ENCODE measurements at places on chromosomes 2 and 18.

- DNase-seq: no peak
Observed at GRCh38 chr2:66849153-66849755, 414.3 kb downstream of the MEIS1 start.

GRCh38 chr2:203989521-203989920 lies 53.0 kb downstream of the ICOS start:
- DNase-seq: no peak

DNA sequence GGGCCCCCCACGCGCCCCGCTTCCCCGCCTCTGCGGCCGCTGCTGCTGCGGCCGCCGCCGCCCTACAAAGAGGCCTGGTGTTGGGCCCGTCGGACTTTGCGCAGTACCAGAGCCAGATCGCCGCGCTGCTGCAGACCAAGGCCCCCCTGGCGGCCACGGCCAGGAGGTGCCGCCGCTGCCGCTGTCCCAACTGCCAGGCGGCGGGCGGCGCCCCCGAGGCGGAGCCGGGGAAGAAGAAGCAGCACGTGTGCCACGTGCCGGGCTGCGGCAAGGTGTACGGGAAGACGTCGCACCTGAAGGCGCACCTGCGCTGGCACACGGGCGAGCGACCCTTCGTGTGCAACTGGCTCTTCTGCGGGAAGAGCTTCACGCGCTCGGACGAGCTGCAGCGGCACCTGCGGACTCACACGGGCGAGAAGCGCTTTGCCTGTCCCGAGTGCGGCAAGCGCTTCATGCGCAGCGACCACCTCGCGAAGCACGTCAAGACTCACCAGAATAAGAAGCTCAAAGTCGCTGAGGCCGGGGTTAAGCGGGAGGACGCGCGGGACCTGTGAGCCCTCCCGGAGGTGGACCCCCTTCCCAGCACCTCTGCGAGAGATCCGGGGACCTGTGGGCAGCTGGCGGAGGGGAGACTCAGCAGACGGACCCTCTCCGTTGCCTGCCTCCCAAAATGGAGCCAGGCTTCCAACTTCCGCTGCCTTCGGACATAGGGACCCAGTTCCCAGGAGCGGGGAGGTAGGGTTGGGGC lies 1.9 kb downstream of the SP5 start:
- DNase-seq: peak; percentile 13

DNA sequence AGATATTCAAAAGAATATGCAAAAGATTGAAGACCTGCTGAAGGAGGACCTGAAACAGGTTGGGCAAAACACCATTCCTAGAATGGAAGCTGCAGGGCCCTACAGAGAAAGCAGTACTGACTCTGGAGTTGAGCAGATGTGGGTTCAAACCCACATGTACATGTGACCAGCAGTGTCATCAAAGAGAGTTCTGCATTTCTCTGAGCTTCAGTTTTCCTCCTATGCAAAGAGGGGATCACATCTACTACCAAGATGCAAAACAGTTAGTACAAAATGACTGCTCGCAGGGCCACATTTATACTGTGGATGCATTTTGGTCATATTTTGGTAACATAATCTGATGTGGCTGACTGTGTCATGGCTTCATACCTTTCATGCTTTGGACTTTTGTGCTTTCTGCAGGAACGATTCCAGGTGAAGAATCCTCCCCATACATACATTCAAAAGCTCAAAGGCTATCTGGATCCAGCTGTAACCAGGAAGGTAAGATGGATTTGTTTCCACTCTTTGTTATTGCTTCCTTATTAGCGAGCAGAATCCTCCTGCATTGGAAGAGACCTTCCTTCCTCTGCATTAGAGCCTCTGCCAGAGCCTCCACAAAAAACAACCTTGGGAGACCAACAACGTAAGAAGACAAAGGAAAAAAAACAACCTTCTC lies 174.8 kb downstream of the PRPF40A start:
- no peak for DNase-seq

DNA sequence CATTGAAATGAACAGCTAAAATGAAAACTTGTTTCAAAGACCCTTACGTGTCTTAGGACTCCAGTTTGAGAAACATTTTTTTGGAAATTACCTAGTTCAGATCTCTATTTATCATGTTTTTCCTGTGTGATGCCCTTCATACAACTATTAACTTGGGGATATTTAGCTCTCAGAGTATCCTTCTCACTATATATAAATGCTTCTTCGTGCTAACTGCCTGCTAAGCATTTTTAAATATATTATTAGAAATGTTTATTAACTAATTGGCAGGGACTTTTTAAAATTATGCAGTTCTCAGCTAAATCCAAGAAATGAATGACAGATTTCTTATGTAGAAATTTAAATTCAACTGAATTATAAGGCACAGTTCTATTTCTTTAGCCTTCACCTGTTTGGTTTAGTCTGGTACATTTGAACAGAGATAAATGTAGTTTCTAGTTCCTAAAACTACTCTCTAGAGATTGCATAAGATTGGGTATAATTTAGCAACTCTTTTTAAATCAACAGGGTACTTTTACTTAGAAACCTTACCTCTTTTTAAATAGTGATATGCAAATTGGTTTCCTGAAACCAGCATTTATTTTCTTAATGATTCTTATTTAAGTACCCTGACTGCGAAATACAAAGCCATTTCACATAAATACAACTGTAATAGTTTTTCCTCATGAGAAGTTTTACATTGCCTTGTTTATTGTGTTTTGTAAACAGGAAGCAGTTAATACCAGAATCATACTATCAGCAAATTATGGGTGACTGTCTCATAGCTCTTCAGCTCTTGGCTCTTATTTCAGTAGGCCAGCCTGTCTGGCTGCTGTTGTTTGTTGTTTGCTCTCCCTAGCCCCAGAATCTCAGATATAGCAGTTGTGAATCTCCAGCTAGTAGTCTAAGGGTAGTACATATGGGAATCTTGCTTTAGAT lies 140.7 kb downstream of the PTRHD1 start:
- DNase-seq: no peak

DNA sequence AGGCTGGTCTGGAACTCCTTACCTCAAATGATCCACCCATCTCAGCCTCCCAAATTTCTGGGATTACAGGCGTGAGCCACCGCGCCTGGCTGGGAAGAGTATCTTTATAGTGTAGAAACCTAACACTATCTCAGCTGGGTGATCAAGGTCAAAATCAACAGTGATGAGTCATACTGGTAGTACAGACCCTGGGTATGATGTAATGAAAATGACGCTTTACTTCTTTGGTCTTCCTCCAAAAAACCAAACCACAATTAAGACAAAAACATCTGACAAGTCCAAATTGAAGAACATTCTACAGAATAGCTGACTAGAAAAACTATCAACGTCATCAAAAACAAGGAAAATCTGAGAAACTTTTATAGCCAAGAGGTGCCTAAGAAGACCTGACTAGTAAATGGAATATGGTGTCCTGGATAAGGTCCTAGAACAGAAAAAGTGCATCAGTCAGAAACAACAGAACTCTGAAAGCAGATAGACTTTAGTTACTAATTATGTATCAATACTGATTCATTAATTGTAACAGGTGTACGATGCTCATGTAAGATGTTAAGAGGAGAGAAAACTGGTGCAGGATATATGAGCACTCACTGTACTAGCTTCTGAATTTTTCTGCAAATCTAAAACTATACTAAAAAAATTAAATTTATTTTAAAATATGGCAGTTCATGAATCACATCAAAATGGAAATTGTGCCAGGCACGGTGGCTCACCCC lies 25.4 kb downstream of the PDCL3 start:
- DNase-seq: peak; percentile 71
